EL (cell line): ENCODE measurements at places on chromosomes 4 and X.

DNA sequence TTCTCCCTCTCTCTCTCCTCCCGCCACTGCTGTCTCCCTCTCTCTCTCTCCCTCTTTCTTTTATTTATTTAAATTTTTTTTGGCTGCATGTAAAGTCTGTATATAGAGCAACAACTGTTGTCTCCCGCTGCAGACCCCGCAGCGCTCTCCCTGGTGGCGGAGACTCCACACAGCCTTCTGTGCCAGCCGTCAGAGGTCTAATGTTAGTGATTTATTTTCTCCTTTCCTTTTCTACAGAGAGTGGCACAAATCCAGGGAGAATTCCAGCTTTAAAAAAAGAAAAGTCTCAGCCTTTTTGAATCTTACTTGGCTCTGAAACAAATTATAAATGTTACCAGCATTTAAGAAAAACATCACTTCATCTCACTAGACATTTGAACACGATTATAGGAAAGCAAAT lies 106.2 kb downstream of the FAM9B start:
- DNase-seq, result no peak

DNA sequence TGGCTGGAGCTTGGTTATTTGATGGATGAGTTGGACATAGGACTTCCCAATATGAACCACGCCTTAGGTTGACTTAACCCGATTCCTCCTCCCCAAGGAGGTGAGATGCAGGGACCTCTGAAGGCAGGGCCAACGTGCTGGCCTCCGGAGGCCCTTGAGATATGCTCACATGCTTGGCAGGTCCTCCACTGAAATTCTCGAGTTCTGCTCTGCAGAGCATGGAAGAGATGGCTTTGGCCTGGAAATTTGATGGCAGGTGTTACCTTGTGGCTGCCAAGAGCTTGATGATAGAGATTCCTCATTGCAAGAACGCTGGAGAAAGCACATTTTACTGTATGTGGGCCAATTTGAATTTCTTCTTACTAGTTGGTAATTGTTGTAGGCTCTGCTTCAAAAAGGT lies 117.4 kb upstream of the LIMCH1 start:
- DNase-seq, result no peak

DNA sequence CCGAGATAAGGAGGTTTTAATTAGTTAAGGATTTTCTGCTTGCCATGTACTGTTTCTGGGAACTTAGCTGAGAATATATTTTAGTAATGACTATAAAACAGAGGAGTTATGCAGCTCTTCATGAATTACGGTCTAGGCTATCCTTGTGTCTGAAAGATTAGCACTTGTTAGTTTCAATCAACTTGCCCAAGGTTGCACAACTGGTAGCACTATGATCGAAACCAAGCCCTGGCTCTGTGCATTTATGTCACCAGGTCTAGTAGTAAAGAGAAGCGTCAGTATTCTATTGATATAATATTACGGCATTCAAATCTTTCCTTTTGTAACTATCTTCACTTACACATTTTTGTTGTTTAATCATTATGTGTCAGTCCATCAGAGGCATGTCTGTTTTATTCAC lies 176.0 kb downstream of the TLL1 start:
- no peak for DNase-seq

- DNase-seq, result peak; percentile 72
Observed at GRCh38 chr4:74206088-74206825, 48.3 kb downstream of the MTHFD2L start.

- DNase-seq, result no peak
Observed at GRCh38 chr4:159171287-159171686, 68.4 kb downstream of the RAPGEF2 start.

GRCh38 chrX:119734897-119735339 lies 23.5 kb upstream of the SOWAHD start:
- DNase-seq, result no peak

- DNase-seq, result peak; percentile 1
Observed at GRCh38 chrX:42485601-42486000, 292.4 kb downstream of the PPP1R2C start.

DNA sequence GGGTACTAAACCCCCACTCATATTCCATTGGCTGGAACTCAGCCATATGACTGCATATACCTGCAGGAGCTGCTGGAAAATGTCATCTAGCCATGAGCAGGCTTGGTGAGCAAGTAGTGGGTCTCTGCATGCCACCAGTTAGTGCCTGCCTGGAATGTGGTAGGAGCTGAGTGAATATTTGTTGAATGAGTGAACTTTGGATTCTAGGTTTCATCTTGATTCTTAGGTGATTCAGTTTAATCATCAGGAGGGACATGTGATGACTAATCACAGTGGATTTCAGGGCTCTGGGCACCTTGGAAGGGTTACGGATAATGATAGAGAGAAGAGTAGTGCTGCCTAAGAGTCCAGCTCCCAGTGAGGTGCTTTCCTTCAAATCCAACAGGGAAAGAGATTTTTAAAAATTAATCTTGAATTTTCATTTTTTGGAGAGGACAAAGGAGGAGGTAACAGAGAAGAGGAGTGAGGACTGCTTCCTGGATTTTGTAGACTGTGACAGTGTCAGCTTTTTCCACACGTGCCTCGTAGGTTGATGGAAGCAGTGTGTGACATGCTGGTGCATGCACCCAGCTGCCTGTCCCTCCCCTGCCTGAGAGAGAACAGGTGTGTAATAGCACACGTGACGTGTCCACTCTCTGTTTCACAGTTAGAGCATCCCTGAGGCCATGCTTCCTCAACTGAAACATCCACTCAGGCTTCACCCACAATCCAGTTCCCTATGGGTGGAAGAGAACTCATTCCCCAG lies 30.4 kb downstream of the NHS start:
- DNase-seq, result peak; percentile 77

GRCh38 chr4:3337811-3338210 lies 45.0 kb downstream of the RGS12 start:
- DNase-seq, result no peak

DNA sequence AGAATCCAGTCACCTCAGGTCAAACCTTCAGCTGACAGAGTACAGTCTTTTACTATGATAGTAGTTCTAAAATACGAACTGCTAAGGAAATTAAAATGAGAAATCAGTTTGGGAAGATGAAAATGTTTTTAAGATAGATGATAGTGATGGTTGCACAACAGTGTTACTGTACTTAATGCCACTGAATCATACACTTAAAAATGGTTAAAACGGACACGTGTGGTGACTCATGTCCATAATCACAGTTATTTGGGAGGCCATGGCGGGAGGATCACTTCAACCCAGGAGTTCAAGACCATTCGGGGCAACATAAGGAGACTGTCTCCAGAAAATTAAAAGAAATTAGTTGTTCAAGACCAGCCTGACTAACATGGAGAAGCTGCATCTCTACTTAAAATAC lies 41.4 kb downstream of the ABHD18 start:
- peak; percentile 45 for DNase-seq

DNA sequence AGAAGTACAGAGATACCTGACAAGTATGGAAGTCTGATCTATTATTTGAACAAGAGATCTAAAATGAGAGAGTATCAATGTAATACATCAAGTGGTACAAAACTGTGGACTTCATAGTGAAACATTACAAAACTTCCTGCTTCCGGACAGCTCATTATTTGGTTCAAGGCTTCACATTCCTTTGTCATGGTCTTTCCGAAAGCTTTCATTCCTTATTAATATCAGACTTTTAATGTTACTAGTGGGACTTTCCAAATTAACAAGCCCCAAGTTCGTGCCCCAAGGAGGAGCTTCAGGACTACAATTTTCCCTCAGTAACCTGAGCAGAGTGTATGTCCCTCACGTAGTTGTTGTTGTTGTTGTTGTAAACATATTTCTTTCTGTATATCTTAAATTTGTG lies 1.2 kb downstream of the CHIC2 start:
- peak; percentile 74 for DNase-seq

DNA sequence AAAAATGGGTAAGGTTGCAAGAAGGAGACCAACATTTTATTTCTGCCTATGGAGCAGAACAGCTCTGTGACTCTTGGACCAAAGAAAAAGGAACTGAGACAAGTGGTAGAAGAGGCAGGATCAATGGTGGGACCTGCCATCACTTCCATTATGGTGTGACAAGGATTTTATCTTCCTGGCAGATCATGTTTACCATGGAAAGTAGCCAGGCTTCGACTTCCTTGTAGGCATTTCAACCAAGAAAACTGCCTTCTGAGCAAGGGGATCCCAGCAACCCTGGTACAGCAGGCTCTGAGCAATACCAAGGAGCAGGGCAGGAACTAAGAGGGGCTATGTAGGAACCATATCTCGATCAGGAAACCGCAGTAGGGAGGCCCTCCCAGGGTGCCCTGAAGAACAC lies 317.4 kb downstream of the IQCM start:
- no peak for DNase-seq

GRCh38 chrX:153441296-153441695 lies 4.6 kb downstream of the TREX2 start:
- DNase-seq, result no peak

- no peak for DNase-seq
Observed at GRCh38 chr4:94428884-94429283, 22.9 kb upstream of the PDLIM5 start.

- no peak for DNase-seq
Observed at GRCh38 chr4:111628437-111628836, 516.8 kb upstream of the FAM241A start.

DNA sequence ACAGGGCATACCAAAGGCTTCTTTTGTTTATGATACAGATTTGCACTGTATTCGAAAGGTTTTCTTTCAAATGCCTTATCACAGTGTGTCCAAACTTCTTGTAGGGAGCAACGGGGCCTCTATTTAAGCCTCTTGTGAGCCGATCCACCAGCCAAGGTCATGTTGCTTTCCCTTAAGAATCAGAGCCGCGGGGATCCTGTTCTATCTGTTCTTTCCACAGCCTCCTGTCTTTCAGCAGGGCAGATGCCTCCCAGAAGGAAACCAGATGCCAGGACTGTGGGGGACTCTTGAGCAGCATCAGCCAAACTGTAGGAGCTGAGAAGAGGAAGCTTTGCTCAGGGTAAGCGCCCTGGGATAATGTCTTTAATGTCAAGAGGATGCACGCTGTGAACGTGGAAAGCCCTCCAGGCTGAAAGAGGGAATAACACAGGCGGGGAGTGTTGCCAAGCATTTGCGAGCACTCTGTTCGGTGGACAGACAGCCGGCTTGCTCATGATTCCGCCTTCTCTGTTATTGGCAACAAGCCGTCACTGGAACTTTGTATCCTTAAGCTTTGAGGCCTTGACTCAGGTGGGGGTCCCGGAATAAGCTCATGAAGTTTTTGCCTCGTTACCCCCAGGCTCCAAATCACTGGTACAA lies 279.8 kb upstream of the FRG1 start:
- DNase-seq, result no peak

- DNase-seq, result no peak
Observed at GRCh38 chr4:1516261-1516660, 110.0 kb upstream of the NKX1-1 start.

- DNase-seq, result no peak
Observed at GRCh38 chr4:114385195-114385985, 213.2 kb upstream of the UGT8 start.

DNA sequence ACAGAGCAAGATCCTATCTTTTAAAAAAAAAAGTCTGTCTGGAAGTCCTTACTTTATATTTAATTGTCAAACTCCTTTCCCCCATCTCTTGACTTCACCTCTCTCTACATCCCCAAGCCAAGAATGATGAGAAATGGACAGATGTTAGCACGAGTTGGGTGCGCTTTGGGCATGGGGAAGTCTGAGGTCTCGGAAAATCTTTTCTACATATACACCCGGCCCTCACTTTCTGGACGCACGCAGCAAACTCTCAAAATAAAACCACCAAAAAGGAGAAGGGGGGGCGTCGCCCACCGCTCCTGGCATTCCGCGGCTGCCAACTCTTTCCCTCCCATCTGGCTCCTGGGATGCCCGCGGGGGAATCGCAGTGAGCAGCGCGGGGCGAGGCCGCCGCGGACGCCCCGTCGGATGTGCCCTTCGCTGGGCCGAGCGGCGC lies 756 bp downstream of the IGFBP7 start:
- DNase-seq, result peak; percentile 38

DNA sequence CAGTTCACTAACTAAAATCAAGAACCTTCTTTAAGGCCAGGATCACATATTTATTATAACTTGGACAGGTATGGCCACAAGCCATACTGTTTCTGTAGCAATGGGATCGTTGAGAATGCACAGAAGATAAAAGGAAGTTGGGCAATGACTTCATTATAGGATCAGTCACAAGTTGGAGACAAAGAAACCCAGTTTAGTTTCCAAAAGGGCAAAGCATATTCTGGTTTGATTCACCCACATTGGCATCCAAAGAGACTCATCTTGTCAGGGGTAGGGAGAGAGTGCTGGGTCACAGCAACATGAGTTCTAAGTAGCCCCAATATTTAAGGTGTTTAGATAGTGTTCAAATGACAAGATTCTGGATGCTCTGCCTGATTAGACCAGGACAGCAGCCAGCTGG lies 317.1 kb upstream of the GALNT7 start:
- DNase-seq, result peak; percentile 17

DNA sequence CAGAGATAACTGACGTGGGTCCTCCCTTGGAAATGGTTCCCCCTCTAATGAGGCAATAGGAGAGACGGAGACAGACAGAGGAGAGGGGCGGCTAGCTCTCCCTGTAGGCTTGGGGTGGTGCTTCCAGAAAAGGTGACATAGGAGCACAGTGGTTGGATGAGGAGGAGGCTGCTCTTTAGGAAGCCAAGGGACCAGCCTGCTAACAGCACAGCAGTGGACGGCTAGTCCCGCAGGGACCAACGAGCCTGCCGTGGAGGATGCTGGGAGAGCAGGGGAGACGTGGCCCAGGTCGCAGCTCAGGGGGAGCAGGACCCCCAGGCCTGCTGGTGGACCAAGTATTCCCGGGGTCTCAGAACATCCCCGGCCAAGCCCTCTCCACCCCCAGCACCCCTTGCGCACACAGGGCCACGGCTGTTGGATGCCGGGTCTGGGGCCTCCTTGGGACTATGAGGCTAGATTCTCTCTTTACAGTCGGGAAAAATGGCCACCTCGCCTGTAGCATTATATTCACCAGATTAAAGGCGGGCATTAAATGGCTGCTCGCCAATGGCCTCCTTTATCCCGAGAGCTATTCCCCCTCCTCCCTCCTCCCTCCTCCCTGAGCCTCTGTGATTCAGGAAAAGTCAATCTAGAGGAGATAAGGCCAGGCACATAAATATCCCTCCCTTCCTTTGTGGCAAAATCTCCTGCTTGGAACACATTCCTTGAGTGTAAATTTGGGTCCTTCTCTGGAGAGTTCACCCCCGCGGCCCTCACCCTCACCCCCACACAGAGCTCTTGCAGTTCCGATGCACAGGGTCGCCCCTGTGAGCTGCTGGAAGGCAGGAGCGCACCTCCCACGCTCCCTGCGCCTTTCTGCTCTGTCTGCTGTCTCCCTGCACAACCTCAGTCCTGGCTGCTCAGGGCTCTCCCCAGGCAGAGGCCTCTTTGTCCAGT lies 30.5 kb upstream of the NSG1 start:
- DNase-seq, result no peak

GRCh38 chr4:186727977-186728519 lies 4.4 kb upstream of the FAT1 start:
- DNase-seq, result peak; percentile 68
